ENCODE measurements at places on chromosomes 1 and 21.
A peak's percentile ranks its signal among the peaks of the same experiment; 100 is the strongest.

DNA sequence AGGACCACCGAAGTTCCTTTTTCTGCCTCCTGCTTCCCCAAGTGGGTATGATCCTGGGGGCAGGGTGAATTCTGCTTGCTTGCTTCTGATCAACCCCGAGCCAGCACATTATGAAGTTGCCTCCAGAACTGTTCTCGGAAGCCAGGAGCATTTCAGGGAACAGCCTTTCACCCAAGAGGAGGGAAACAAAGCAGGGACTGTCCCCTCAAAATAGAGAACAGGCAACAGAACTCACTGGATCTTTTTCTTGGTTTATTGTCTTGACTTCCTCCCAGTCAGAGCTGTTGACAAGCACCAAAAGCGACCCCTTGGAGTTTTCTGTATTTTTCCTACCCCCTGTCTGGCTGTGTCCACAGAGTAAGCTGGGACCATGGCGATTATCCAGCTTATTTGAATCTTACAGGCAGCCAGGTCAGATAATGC lies 258.3 kb upstream of the SGIP1 start:
- DNase-seq, result no peak

GRCh38 chr1:236560213-236560771 lies 36.5 kb downstream of the LGALS8 start:
- no peak for DNase-seq

DNA sequence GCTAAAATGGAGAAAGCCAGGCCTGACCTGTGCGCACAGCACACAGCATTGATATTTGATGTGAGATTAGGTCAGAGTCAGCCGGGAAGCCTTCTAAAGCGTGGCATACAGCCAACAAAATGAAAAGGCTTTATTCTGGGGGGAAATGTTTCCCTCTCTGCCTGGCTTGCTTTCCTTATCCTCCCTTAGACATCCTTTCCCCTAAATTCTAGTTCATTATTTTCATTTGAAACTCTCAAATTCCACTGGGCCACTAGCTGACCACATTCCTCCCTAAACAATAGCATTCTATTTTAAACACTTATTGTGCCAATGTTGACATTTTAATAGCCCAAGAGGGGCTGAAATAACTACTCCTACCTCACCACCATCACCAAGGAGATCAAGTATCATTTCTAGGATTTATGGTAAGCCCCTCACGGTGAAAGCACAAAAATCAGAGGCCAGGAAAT lies 49.4 kb downstream of the LEPR start:
- DNase-seq, result peak; percentile 43

- peak; percentile 71 for DNase-seq
These were observed 32.3 kb downstream of the TMEM63A start for GRCh38 chr1:225849925-225850324.

GRCh38 chr1:208344202-208344857 lies 100.1 kb upstream of the PLXNA2 start:
- DNase-seq, result no peak

DNA sequence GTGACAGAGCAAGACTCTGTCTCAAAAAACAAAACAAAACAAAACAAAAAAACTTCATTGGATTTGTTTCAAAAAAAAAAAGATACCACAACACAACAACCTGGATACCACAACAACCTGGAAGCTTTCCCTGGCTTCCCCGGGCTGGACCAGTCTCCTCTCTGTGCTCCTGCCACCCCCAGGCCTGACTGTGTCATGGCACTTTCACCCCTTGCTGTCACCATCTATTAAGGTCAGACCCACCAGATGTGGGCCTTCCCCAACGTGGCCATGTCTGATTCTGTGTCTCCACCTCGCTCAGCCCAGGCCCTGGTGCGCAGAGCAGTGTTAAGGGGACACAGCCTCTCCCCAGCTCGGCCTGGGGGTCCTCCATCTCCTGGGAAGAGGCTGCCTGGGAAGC lies 28.3 kb upstream of the ACOT11 start:
- DNase-seq, result peak; percentile 42

DNA sequence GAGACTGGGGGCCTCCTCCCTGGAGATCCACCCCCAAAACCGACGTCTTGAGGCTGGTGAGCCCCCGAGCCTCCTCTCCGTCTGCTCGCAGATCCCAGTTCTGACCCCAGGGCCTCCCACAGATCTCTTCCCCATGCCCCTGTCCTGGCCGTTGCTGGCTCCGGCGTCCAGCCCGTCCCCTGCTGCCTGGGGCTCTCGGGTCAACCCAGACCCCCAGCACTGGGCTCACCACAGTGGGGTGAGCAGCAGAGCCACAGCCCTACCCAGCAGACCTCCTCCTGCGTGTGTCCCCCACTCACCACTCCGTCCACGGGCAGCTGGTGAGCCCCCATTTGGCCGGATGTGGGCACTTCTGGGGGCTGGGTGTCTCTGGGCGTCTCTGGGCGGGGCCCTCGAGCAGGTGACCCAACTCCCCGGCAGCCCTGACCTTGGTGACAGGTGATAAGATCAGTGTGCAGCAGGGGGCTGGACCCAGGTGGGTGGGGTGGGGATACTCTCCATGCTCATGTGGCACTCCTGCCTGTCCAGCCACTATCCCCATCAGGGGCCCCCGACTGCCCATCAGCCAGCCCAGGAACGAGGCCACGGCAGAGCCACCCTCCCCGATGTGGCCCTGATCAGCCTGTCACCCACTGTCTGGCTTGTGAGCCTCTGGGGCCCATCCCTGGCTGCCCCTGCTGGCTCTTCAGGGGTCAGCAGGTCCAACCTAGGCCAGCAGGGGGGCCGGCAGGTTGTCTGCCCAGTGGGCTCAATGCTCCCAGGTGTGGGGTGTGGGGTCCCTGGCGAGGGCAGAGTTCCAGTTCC lies 709 bp downstream of the TNFRSF14 start:
- peak; percentile 72 for DNase-seq

GRCh38 chr1:70779571-70779970 lies 268.0 kb downstream of the PTGER3 start:
- peak; percentile 58 for DNase-seq

- DNase-seq, result no peak
These were observed 6.3 kb upstream of the IL20 start for GRCh38 chr1:206859082-206859521.

DNA sequence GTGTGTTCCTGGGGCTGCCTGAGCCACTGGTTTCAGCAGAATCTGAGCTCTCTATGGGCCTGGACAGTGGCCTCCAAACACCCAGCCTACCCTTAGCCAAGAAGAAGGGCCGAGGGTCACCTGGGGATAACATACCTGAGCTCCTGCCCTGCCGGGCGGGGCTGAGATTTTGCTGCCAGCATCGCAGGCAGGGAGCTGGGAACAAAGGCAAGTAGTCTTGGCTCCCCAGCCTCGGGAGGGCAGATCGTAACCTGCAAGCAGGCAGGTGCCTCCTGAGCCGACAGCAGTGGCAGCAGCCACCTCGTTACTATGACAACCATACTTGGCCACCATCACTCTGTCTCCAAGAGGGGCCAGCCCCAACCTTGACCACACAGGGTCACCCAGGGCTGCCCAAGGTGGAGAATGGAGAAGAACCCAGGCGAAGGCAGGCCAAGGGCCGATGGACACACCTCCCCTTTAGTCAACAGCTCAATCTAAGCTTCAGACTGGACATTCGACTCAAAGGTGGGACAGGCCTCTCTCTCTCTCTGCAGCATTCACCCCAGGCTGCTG lies 54.6 kb downstream of the TOMM20 start:
- no peak for DNase-seq

GRCh38 chr1:101316256-101316655 lies 79.4 kb downstream of the S1PR1 start:
- DNase-seq, result no peak

GRCh38 chr1:152013664-152014237 lies 20.1 kb upstream of the S100A10 start:
- DNase-seq, result peak; percentile 78

DNA sequence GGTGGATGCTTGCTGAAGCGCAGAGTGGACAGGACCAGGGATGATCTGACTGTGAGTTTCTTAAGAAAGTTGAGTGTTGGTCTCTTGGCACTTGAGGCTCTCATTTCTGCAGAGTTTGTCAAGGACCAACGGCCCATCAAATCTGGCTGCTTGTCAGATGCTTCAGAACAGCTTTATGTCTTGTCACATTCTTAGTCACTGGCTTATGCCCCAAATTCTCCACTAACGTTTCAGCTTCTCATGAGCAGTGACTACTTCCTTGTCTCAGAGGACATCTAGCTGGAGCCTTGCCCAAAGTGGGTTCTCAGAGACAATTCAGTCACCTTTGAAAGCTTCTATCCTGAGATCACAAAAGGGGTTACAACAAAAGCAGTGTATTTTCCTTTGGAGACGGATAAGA lies 92.3 kb downstream of the ST6GALNAC5 start:
- no peak for DNase-seq

GRCh38 chr1:66239834-66240233 lies 294.1 kb upstream of the SGIP1 start:
- DNase-seq, result peak; percentile 20

DNA sequence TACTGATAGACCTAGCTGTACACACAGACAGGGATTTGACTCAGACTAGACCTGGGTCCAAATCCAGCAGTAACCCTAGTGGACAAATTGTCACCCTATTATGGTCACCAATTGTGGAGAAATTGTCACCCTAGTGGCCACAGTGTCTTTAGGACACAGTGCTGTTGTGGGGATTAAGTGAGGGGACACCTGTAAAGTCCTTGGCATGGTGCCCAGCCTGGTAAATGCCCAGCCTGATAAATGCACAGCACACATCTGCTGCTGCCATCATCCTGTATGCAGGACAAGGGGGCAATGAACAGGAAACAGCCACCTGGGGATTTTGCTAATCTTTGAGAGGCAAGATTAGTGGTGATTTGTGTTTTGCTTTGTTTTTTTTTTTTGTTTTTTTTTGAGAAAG lies 2.3 kb downstream of the TMEM61 start:
- DNase-seq, result no peak

DNA sequence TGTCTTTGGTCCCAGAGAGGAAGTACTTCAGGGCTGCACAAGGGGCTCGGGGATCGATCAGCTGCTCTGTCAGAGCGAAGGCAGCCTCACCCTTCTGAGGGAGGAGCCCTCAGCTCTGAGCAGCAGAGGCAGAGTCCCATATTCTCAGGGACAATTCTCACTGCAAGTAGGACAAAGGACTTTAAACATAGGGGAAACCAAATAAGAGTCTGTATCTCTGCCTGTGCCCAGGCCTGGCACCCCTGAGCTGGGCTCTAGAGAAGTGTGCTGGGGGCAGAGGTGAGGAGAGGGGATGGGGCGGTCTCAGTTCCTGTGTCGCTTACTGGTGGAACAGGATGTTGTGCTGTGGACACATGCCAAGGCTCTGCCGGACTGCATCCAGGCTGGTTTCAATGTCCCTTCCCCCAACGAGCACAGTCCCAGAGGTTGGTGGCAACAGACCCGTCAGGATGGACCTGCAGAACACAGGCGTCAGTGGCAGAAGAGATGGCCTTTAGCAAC lies 76.6 kb downstream of the ABCA4 start:
- DNase-seq, result peak; percentile 55

GRCh38 chr1:65812065-65812464 lies 19.4 kb downstream of the PDE4B start:
- peak; percentile 72 for DNase-seq

DNA sequence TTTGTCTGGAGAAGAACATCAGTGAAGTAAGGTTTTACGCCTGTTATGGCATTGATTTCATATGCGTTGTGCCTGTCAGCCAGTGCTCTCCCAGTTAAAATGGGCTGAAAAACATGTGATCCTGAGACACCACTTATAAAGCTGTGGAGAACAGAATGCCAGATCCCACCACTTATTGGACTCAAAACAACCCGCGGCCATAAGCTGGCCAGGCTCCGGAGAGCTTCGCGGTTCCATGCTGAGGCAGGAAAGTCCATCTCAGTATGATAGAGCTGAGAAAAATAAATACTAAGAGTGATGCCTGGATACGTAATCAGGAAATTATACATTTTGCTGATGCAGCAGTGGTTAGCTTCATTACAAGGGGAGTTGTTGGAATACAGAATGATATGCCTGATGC lies 5.1 kb downstream of the APOBEC4 start:
- no peak for DNase-seq
